Ureter (tissue), 1 donor: ENCODE measurements at places on chromosomes 11 and 22.

GRCh38 chr11:2468363-2469235 is 23.8 kb downstream of the KCNQ1 start:
- peak; percentile 37 for DNase-seq

DNA sequence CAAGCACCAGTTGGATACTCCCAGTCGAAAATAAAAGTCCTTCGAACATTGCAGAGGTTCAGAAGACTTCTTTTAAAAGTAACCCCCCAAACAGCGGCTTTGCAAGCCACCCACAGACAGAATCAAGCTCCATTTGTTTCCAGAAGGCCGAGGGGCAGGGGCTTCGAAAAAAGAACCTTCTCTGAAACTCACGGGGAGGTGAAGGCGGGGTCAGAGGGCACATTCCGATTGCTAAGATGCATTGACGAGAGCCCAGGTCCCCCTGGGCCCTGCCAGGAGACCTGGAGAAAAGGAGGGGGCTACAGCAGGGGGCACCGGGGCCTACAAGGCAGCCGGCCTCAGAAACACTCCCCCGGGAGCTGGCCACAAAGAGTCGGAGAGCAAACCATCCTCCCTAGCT is 306.8 kb downstream of the MN1 start:
- no peak for DNase-seq

DNA sequence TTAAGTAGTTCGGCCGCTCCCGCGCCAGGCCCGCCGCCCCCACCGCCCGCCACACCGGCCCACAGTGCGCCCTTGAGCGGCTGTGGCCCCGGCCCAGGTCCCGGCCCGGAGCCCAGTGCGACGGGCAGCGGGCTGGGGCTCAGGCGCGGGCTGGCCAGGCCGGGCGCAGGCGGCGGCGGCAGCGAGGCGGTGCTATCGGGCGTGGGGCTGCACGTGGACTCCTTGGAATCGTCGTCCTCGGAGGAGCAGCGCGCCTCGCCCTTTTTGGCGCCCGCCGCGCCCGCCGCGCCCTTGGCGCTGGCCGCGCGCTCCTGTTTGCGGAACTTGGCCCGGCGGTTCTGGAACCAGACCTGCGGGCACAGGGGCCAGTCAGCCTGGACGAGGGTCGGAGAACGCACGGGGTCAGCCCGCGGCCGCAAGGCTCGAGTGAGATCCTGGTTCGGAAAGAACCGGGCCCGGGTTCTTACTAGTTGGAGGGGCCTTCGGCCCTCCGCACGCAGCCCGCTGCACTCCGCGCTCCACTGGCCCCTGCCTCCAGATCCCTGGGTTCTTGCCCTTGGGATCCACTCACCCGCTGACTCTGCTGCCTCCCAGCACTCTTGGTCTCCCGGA is 4.0 kb downstream of the PHOX2A start:
- DNase-seq, result no peak

DNA sequence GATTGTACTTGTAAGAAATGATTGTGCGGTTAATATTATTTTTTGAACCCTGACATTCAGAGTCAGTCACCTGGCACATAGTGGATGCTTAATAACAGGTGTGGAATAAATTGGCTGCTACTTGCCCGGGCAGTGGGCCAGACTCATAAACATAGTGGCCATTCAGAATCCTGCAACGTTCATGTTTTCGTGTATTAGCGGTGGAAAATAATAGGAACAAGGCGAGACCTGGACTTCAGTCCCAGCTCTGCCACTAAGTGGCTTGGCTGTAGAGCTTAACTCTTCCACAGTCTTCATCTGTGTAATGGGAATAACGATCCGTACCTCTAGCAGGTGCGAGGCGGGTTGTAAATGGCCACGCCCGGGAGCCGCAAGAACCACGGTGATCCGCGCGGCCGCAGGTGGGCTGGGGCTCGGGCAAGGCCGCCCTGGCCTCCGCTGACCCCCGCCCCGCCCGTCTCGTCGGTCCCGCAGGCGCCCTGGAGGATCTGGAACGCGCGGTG is 761 bp upstream of the TMEM25 start:
- no peak for DNase-seq

GRCh38 chr11:94647926-94648325 is 80.8 kb downstream of the PIWIL4 start:
- peak; percentile 58 for DNase-seq

DNA sequence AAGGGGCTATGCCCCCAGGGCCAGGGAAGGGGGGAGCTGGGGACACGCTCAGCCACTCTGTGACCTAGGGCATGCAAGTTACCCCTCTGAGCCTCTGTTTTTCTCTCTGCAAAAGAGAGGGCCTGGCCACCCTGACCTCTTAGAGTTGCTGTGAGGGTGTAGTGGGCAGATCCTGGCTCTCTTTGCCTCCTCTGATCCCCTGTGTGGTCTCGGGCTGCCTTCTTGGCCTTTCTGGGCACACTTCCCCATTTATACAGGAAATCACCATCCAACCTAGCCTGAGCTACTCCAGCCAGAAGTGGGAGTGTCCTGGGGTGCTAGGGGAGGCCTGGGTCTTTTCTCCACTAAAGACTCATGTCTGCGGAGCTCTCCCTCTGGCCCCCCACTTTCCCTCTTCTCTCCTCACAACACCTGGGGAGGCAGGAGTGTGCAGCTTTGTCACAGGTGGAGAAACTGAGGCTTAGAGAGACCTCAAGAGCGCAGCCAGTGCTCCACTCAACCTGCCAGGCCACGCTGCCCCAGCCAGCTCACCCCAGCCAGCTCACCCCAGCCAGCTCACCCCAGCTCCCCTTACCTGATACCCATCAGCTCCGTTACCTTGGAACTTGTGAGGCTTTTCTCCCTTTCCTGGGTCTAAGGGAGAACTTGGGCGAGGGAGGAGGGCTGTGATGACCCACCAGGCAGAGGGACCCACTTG is 1.4 kb downstream of the AIFM3 start:
- no peak for DNase-seq

DNA sequence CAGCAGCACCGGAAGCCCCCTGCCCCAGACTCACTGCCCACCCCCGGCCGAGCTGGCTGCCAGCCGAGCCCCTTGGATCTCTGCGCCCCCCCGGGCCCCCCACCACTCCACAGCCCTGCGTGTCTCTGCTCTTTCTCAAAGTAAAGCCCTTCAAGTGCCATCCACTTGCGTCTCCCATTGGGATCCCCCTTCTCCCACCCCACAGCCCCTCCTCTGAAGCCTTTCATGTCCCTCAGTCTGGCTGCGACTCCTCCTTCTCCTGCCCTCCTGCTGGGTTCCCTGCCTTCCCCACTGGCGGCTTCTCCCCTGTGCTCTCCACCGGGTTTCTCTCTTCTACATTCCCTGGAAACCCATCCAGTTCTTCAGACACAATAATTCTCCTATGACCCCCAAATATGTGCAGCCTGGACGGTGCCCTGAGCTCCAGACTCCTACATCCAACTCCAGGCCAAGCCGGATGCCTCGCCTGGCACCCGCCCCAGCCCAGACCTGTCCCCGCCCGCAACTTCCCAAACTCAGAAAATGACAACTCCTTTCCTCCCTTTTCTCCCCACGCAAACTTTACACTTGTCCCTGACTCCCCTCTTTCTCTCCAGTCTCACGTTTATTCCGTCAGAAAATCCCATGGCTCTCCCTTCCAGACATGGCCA is 108.9 kb downstream of the WNT7B start:
- no peak for DNase-seq

- no peak for DNase-seq
These were observed 72.7 kb downstream of the AMBRA1 start for GRCh38 chr11:46520971-46521745.

GRCh38 chr11:62245271-62245753 is 3.3 kb downstream of the SCGB1D2 start:
- DNase-seq, result no peak

GRCh38 chr11:94141511-94142307 is 13.1 kb downstream of the PANX1 start:
- no peak for DNase-seq

GRCh38 chr22:43740587-43741270 is 71.4 kb downstream of the EFCAB6 start:
- DNase-seq, result no peak
